MV-4-11 (cell line): ENCODE measurements at places on chromosomes 13 and 19.

DNA sequence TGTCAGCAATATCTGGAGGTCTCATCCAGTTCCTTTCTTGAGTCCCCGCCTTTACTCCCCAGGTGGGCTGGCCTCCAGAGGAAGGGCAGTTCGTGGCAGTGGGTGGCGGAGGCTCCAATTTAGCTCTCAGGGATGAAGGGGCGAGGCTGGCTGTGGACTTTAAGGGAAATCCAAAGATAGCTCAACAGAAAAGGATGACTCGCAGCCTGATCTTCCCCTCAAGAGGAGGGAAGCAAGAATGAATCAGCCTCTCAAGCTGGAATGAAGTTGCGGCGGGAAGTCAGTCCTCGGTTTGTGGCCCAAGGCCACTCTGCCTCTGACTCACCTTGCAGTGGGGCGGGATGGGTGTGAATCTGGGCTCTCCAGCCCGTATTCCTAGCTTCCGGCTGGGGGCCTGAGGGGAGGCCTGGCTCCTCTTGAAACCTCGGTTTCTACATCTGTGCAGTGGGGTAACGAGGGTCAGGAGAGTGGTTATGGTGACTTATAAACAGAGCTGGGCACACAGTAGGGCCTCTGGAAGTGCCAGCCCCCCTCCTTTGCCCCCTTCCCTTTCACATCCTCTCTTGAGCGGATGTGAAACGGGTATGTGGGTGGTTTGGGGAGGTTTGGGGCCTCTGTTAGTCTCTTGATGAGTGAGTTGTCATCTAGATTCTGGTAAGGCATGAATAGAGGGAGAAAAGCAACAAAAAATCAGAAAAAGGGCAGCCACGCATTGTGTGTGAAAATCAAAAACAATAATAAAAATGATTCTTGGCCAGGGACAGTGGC is 10.5 kb upstream of the SMG9 start:
- DNase-seq, result peak; percentile 100

DNA sequence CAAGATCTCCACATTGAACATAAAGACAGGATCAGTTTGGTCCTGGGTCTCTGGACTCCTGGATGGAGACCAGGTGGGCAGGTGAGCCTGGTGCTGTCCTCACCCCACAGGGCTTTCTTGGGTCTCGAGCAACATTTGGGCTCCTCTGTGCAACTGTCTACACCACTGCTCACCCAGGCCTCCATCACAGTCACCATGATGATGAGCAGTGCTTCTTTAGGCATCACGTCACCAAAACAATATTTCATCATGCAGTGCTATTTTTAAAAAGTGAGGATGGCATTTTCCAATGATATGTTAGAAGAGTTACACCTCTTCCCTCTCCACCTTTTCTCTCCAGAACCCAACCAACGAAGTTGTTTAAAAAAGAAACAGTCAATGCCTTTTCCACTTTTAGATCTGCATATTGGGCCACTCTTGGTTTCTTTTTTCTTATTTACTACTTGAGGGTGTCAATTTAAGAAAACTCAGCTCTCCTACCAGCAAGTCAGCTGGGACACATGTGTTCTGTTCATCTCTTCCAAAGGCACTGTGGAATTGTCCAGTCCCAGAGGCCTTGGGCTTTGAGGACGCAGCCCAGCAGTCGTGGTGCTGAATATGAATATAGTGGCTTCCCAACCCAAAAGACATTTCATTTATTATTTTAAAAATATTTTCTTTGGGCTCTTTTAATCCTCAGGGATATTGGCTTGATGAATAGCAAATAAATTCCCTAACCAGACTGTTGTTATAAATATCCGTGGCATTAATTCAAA is 405.7 kb downstream of the KCNRG start:
- no peak for DNase-seq

GRCh38 chr19:8682931-8683330 is 15.7 kb downstream of the ACTL9 start:
- no peak for DNase-seq

DNA sequence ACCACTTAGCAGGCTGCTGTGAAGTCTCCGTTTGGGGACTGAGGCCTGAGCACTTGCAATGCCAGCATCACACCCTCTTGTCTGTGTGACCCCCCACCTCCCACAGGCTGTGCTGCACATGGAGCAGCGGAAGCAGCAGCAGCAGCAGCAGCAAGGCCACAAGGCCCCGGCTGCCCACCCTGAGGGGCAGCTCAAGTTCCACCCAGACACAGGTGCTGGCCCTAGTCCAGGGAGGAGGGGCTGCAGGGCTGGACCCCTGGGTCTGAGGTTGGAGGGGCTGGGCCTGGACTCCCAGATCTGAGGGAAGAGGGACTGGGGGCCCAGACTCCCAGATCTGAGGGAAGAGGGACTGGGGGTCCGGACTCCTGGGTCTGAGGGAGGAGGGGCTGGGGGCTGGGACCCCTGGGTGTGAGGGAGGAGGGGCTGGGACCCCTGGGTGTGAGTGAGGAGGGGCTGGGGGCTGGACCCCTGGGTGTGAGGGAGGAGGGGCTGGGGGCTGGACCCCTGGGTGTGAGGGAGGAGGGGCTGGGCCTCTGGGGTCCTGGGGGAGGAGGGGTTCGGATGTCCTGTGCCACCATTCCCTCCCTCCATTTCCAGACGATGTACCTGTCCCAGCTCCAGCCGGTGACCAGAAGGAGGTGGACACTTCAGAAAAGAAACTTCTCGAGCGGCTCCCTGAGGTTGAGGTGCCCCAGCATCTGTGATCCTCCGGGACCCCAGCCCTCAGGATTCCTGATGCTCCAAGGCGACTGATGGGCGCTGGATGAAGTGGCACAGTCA is 11.6 kb upstream of the DHDH start:
- no peak for DNase-seq

- DNase-seq, result no peak
These were observed 67.0 kb downstream of the ABCC4 start for GRCh38 chr13:95234242-95234641.

GRCh38 chr13:83941701-83942335 is 59.5 kb upstream of the SLITRK1 start:
- no peak for DNase-seq

DNA sequence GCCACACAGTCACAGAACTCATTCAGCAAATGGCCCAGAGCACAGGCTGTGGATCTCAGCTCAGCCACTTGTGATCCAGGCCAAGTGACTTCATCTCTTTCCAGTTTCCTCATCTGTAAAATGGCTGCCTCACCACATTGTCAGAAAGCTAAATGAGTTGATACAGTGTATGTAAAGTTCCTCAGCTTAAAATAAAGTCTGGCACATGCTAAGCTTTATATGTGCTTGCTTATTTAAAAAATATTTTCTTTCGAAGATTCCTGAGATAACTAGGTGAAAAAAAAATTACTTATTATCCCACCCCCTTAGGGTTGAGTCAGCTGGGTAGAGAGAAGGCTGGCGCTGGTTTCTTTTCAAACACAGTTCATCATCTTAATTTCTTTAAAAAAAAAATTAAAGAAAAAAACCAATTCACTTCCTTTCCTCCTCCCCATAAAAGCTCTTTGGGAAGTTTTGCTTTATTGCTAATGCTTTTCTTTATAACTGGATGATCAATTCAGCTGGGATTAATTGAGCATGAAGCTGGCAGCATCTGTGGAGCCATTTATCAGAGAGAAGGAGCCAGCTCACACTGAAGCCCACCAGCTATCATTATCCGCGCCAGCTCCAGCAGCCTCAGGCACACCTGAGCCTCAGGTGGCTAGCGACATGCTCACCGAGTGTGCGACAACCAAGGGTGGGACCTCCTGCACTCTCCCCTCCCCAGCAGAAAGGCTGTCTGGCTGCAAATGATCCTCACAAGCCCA is 354.9 kb downstream of the FOXO1 start:
- DNase-seq, result no peak

- DNase-seq, result no peak
These were observed 179.0 kb downstream of the NUFIP1 start for GRCh38 chr13:44810061-44810840.

DNA sequence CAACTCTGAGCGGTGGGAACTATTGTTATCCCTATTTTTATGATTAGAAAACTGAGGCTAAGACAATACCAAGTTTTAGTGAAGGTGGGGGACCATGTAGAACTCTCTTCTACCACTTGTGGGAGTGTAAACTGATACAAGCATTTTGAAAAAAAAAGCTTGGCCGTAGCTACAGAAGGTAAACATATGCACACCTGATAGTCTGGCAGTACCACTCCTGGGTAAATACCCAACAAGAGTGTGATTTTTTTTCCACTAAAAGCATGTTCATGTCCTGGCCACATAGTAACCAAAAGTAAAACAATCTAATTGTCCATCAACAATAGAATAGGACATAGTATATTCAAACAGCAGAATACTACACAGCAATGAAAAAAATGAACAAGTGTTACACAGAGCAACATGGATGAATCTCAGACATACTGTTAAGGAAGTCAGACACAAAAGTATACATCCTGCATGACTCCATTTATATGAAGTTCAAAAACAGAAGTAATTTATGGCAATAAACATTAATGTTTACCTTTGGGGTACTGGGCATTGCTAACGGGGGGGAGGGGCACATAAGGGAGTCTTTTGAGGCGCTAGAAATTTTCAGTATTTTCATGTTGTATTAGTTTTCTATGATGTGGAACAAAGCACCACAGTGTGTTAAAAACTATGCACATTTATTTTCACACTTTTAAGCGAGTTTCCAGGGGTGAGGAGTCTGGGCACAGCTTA is 6.4 kb upstream of the SPATA13 start:
- no peak for DNase-seq

DNA sequence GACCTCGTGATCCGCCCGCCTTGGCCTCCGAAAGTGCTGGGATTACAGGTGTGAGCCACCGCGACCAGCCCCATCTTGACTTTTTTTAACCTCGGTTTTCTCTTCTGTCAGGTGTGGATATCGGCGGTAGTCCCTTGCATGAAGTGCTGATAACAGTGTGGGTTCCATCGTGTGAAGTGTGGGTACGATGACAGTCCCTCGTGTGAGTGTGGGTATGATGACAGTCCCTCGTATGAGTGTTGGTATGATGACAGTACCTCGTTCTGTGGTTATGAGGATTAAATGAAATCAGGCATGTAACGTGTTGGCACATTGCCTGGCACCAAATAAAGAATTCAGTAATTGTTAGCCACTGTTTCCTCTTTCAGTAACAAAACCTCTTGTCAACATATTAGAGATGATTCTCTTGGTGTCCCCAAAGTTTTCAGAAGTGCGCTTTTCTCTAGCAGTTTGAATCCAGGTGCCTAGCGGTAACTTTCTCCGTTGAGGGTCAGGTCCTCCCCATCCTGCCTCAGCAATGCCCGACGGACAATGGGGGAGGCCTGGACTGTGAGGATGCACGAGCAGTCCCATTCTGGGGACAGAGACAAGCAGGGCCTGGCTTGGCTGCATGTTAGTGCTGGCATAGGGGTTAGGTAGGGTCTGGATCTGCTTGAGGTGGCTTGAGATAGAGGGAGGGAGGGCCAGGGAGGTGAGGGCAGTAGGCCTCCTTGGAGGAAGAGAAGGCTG is 15.3 kb downstream of the GATAD2A start:
- peak; percentile 95 for DNase-seq

DNA sequence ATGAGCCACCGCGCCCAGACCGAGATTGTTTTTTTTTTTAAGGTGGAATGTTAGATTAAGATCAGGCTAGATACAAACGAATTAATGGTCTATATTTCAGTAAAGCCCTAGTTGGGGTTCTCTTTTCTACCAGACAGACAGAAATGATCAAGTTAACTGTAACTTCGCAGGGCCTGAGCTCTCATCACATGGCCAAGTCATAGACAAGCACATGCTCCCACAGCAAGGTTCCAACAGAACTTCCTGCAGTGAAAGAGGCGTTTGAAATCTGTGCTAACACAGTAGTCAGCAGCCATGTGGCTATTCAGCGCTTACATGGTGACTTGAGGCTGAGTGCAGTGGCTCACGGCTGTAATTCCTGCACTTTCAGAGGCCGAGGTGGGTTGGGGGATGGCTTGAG is 34.7 kb upstream of the SEMA6B start:
- DNase-seq, result peak; percentile 16

DNA sequence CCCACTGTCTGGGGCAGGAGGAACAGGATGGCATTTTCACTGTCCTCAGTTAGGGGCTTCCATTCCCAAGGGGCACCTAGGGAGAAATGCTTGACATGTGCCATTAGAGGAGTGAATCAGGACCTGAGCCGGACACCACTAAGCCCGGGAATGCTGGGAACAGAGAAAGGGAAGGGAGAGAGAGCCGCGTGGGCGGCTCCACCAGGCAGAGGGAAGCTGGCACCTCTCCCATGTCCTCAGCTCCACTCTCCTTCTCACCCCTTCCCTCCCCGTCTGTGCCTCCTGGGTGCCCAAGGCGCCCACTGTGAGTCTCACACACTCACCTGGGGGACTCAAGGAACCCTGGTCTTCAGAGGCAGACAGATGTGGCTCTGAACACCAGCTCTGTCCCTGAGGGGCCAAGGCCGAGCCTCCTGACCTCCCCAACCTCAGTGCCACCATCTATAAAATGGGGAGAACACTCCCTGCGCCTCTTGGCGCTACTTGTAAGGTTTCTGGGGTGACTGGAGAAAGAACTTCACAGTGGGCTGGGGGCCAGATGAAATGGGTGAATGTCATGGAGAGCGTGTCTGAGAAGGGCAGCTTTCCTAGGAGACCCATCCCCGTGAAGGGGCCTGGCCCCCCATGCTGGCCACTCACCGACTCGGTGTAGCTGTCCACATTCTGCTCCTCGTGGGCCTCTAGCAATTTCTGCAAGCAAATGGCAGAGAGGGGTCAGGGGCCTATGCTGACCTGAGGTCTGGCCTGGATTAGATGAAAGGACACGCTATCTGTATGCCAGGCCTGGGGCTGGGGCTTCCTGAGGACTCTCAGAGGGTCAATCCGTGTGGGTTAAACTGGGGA is 5.3 kb upstream of the KPTN start:
- no peak for DNase-seq

DNA sequence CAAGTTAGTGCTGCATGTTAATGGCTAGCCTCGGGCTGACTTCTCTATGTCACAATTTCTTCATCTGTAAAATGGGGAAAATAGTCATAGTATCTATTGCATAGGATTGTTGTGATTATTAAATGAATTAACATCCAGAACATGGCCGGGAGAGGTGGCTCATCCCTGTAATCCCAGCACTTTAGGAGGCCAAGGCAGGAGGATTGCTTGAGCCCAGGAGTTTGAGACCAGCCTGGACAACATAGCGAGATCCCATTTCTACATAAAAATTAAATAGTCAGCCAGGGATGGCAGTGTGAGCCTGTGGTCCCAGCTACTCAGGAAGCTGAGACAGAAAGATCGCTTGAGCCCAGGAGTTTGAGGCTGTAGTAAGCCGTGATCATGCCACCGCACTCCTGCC is 21.8 kb upstream of the FBL start:
- no peak for DNase-seq

- DNase-seq, result no peak
These were observed 209.1 kb downstream of the UQCRFS1 start for GRCh38 chr19:29003641-29004409.

- no peak for DNase-seq
These were observed 366.2 kb downstream of the DNAJC15 start for GRCh38 chr13:43389573-43389972.

- no peak for DNase-seq
These were observed 249.6 kb downstream of the OXGR1 start for GRCh38 chr13:96744367-96745331.

GRCh38 chr13:60463787-60464186 is 66.8 kb downstream of the TDRD3 start:
- DNase-seq, result no peak

- DNase-seq, result no peak
These were observed 740 bp downstream of the ZNF555 start for GRCh38 chr19:2841855-2842574.

- no peak for DNase-seq
These were observed 71.0 kb downstream of the DCT start for GRCh38 chr13:94408314-94409036.

GRCh38 chr19:46959894-46960556 is 59.6 kb upstream of the NPAS1 start:
- no peak for DNase-seq
